AG04450 (cell line): ENCODE measurements at places on chromosomes 5 and 9. TPM values are rescaled to one million over a fixed set of nuclear protein-coding genes. Genes with fewer than 3 reads are reported as not detected.

- DNase-seq: no peak
Observed at GRCh38 chr5:141840826-141841360, 37.3 kb downstream of the PCDH1 start.

GRCh38 chr5:54936201-54936600 is 49.2 kb downstream of the ESM1 start:
- no peak for DNase-seq

DNA sequence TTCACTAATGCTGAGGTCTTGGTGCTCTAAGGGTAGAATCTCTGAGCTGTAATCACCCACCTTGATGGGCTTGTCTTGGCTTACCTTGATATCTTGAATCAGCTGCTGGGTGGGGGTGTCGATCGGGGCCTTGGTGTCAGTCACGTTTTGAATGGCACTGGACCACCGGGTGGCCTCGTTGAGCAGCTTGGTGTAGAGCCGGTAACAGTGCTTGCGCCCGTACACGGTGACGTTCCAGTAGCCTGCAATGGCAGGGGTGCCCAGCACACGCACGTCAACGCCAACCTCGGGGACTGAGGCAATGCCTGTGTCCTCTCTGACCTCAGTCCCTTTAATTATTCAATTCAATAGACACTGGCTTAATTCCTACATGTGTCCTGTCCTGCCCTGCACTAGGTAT is 63.1 kb upstream of the RETREG1 start:
- DNase-seq: no peak

GRCh38 chr9:109005678-109006077 is 7.6 kb downstream of the CTNNAL1 start:
- DNase-seq: no peak

DNA sequence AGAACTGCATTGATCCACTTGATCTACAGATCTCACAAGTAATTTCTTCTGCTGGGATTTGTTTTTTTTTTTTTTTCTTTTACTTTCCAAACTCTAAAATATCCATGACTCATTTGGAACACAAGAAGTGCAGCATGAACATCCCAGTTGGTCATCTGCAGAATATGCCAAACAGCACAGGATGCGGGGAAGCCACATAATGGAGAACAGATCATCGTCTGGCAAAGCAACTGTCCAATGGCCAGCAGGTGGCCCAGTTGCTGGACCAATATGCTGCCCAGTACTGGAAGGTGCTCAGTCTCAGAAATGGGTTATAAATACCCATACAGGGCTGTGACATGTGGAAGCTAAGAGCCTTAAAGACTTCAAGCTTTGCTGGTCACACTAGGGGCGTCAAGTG is 221.3 kb upstream of the TAS2R1 start:
- DNase-seq: peak; percentile 77

The FOXD1 gene
- polyA plus RNA-seq: 7.5 and 8.4 TPM in 2 replicates

The IRX1 gene
- polyA plus RNA-seq: not detected in 2 replicates
